ENCODE measurements at places on chromosomes 3 and 15.

- no peak for DNase-seq
These were observed 237.9 kb downstream of the SNRPN start for GRCh38 chr15:25192651-25193050.

- no peak for DNase-seq
These were observed 2.1 kb upstream of the AMOTL2 start for GRCh38 chr3:134376385-134376765.

- DNase-seq: no peak
These were observed 1.1 kb upstream of the HHATL start for GRCh38 chr3:42703695-42704025.

DNA sequence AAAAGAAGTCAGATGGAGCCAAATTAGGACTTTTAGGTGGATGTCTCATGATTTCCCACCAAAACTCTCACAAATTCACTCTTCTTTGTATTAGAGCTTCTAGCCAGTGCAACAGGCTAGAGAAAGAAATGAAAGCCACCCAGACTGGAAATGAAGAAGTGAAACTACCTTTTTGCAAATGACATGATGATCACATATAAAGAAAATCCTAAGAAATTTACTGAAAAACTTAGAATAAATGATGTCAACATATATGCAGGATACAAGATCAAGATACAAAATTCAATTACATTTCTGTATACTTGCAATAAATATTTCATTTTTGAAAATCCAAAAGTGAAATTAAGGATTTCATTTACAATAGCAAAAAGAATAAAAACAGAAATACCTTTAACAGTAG is 110.8 kb downstream of the LRIG1 start:
- no peak for DNase-seq

All from putamen (tissue), 1 donor.